Fibroblast of lung (primary cell): ENCODE measurements at places on chromosomes 1 and 21. TPM values are rescaled to one million over a fixed set of nuclear protein-coding genes. Genes with fewer than 3 reads are reported as not detected.

The GBP4 gene
- total RNA-seq = 0.50 and 0.77 TPM in 2 replicates

- DNase-seq = peak; percentile 27
Measured at GRCh38 chr1:43372172-43372571, 4.4 kb upstream of the ELOVL1 start.

The PTGER3 gene
- total RNA-seq = 0.51 and 1.5 TPM in 2 replicates

DNA sequence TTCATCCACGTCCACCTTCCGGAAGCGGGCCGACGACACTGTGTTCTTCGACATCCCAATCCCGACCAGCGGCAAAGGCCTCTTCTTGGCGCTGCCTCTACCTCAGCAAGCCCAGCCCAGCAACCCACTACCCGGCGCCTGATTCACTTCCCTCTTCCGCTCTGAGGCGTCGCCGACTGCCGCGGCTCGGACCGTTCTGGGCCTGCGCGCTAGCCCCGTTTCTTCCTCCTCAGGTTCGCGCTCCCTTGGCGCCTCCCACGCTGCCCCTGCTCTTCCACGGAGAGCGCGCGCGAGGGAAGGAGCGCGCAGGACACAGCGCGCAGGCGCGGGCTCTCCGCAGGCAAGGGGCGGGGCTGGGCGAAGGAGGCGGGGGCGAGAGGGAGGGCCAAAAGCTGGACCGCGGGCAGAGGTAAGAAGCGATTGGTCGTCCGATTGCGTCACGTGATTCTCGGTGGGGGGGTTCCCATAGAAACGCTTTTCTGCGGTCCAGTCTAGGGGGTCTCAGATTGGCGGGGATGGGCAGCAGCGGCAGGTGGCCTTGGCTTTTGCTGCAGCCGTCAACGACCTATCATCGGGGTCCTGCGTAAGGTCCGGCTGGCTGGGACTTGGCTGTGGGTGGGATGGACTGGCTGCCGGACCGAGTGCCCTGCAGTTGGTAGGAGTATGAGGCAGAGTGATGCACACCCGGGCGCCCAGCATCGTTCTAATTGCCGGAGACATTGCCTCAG is at the start of gene ARPC5:
ARPC5 (minus strand) TSS at position 178 of the 728 bp plus-strand sequence; CDS start at position 54, 124 bp downstream.
- DNase-seq = peak; percentile 98

GRCh38 chr1:214247501-214248041 is 33.4 kb upstream of the SMYD2 start:
- DNase-seq = no peak

DNA sequence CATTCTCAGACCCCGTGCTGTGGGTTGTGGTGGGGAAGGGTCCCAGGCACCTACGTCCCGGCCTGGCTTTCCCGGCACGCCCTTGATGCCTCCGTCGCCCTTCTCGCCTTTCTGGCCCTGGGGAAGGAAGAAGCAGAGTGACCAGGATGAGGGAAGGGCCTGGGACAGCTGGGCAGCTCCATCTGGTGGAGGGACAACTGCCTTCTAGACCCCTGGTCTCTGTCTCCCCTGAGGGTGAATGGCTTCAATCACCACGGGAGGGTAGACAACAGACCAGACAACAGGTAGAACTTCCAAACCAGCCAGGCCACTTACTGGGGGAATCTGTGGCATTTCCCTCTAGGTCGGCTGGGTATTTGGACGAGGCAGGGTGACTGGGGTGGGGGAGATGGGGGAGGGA is 11.9 kb downstream of the COL16A1 start:
- DNase-seq = no peak

DNA sequence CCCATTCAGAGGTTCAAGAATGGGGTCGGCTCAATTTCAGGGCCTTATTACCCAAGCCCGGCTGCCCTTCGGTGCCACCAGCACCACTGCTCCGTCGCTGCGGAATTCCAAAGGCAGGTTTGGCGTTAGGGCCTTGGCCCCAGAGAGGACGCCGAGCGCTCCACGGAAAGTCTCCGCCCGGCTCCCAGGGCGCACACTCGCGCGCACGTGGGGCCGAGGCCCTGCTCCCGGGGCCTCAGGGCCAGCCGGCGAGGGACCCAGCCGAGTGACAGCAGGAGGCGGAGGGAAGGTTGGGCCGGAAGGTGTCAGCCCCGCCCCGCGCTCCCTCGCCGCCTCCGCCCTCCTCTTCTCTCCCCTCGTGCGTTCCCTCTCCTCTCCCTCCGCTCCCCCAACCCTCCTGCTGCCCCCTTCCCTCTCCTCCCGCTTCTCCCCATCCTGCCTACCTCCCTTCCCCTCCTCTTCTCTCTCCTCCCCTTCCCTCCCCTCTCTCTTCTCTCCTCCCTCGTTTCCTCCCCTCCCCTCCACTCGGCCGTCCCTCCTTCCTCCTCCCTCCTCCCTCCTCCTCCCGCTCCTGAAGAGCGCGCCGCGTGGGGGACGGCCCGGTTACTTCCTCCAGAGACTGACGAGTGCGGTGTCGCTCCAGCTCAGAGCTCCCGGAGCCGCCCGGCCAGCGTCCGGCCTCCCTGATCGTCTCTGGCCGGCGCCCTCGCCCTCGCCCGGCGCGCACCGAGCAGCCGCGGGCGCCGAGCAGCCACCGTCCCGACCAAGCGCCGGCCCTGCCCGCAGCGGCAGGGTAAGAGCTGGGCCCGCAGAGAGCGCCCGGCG is at the start of gene ETS2:
ETS2 (plus strand) TSS at position 602 of the 825 bp plus-strand sequence. CDS start 4,106 bp downstream, outside the sequence.
- peak; percentile 96 for DNase-seq

DNA sequence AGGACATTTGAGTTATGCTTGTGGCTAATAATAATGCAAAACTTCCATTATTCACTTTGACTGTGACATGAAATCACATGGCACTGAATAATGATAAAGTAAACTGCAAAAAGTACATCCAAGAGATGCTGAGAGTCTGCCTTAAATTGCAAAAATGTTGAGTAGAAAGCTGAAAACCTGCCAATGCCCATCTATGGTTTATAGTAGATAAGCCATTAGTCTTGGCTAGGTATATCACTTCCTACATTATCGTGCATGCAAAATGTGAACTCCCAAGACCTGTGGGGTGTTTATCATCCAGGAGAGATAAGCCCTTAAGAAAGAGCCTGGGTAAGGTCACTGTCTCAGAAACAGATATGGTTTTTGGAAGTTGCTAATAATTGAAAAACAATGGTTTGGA is 208.7 kb upstream of the DPYD start:
- DNase-seq = no peak

The TNFRSF4 gene
- total RNA-seq = under 0.01 and 0.17 TPM in 2 replicates

DNA sequence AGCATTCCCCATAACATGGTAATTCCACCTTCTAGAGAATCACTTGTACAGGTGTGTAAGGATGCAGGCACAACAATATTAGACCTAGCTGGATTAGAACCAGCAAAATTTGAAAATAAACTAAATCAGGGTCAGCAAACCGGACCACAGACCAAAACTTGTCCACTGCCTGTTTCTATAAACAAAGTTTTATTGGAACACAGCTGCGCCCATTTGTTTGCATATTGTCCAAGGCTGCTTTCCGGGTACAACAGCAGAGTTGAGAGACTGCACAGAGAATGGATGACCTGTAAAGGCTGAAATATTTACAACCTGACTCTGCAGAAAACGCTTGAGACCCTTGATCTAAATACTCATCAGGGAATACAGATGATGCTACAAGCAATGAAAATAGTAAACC is 73.6 kb upstream of the SLC45A1 start:
- no peak for DNase-seq

The BTBD8 gene
- total RNA-seq = 10.6 and 10.8 TPM in 2 replicates

GRCh38 chr1:167165948-167166689 is 54.6 kb upstream of the POU2F1 start:
- DNase-seq = peak; percentile 4

DNA sequence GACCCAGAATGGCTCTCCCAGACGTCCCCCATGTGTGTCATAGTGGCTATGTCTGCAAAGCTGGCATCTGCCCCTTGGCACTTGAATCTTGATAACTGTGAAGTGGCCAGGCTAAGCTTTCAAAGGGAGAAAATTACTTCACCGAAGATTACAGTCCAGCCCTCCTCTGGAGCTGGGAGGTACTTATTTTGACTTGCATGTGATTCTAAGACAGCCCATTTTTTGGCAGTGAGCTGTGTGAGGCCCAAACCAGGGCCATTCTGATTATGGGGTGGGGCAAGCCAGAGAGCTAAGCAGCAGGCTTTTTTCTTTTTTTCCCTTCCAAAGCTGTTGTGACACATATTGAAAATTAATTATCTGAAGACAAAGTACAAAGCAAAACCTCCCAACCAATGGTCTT is 42.1 kb upstream of the C8B start:
- no peak for DNase-seq

The PTPN14 gene
- total RNA-seq = 34.9 and 56.1 TPM in 2 replicates

DNA sequence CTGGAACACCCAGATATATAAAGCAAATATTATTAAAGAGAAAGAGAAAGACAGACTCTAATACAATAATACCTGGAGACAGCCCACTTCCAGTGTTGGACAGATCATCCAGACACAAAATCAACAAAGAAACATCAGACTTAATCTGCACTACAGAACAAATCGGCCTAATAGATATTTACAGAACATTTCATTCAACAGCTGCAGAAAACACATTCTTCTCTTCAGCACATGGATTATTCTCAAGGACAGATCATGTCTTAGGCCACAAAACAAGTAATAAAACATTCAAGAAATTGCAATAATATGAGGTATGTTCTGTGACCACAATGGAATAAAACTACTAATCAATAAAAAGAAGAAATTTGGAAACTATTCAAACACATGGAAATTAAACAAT is 398.3 kb upstream of the DUSP10 start:
- DNase-seq = no peak

The SPATA45 gene
- 0.51 and 0.83 TPM in 2 replicates for total RNA-seq
